Renal cortex interstitium (tissue), 15 donors: ENCODE measurements at places on chromosomes 13 and 19. TPM values are rescaled to one million over a fixed set of nuclear protein-coding genes. Genes with fewer than 3 reads are reported as not detected.

The OLFM4 gene
- polyA plus RNA-seq, result 0.50 TPM

GRCh38 chr19:37389234-37389633 is 18.3 kb downstream of the ZNF527 start:
- no peak for DNase-seq

DNA sequence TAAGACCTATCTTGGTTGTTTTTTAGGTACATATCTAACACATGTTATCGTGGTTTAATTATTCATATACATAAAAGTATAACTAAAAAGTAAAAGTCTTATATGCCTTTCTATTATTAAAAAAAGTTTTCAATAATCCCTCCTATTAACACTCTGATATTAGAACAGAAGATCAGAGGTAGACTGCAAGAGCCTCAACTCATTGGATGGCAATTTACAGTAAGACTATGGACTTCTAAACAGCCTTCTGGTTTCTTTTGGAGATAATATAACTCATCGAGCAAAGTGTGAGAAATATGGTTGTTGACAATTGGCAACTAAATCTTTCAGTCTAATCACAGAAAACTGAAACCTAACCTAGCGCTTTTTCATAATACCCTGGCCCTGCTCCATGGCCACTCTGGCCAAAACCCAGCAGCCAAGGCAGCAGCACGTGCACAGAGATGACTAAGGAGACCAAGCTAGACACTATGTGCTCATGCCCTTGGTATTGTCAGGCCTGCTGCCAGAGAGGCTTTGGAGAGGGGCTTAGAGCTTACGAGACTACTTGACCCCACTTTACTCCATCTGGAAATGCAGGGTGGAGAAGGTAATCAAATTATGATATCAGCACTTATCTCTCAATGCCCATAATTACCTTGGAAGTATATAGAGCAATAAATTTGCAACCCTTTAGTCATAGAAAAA is 40.6 kb upstream of the EEF1AKMT1 start:
- DNase-seq, result no peak

DNA sequence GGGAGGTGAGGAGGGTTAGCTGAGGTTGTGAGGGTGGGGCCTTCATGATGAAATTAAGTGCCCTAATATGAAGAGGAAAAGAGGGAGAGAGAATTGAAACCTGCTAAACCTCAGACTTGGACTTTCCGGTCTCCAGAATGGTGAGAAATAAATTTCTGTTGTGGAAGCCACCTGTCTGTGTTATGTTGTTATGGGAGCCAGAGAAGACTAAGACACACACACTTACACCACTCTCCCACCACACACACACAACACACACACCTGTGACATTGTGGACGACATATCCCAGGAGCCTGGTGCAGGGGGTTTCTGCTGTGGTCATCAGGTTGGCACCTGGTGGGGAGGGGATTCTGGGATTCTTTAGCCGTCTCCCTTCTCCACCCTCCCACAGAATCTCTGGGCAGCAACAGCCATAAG is 14.0 kb downstream of the KLK4 start:
- DNase-seq, result no peak

- no peak for DNase-seq
Measured at GRCh38 chr19:13102666-13103580, at the start of gene LYL1. TSS of gene LYL1 (minus strand) at chr19:13102858. CDS start at chr19:13101171, 1,687 bp downstream.

DNA sequence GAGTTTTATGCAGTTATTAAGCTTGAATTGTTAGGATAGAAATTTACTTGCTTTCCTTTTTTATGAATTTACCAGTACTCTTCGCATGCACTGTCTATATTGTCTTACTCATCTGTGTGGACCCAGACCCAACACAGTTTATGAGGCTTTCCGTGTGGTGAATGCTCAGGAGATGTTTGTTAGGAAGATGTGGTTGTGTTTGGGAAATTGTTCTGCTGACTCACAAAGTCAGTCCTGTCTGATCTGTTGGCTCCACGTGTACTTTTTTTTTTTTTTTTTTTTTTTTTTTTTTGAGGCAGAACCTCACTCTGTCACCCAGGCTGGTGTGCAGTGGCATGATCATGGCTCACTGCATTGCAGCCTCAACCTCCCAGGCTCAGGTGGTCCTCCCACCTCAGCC is 532.5 kb downstream of the LMO7 start:
- DNase-seq, result no peak

GRCh38 chr19:7266832-7267231 is 27.4 kb downstream of the INSR start:
- no peak for DNase-seq

DNA sequence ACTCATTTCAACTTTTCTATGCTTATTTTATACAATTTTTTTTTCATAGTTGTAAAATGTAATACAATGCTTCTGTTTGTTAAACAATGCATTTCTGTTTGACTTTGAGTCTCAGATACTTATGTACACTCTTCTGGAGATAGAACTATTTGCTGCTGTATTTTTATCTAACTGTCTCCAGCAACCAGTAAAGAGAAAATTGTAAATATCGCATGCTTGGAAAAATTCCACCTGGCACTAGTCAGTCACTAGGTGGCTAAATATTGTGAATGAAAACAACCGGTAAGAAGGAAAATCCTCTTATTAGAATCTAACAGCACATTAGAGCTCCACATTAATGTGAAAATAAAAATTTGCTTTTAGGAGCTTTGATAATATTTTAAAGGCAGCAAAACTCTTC is 876.5 kb downstream of the PCDH9 start:
- DNase-seq, result no peak

The TMC4 gene
- polyA plus RNA-seq, result 50.0 TPM

- peak; percentile 93 for DNase-seq
Measured at GRCh38 chr19:58559275-58560006, 1.0 kb upstream of the UBE2M start.

DNA sequence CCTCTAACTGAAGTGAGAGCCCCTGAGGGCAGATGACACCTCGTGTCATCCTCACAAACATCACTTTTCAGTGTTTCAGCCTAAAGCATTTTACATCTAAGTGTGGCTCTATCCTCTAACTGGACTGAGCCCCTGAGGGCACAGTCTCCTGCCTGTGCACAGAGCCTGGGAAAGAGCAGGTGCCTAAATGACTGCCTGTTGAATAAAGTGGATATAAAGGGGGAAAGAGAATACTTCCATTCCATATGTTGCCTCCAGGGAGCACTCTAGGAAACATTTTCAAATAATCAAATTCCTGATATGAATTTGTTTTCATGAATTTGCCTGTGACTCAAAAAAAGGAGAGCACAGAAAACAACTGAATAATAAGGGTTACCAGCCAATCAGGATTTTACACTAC is 32.2 kb downstream of the CNMD start:
- no peak for DNase-seq

GRCh38 chr19:50266896-50267295 is 62.3 kb downstream of the KCNC3 start:
- DNase-seq, result no peak

DNA sequence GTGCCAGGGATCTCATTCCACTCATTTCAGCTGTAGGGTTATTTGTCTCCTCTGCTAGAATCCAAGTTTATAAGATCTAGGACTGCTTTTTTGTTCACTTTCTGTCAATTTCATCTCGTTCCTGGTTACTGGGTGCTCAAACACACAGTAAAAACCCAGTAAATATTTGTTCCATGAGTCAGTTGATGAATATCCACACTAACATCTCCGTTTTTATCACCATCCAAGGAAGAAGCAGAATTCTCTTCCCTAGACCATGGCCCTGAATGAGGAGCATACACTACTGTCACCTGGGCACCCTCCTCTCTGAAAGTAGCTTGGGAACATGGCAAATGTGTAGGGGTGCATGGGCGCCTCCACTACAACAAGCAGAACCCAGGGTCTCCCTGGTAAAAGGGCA is 390.8 kb downstream of the FOXO1 start:
- DNase-seq, result no peak

DNA sequence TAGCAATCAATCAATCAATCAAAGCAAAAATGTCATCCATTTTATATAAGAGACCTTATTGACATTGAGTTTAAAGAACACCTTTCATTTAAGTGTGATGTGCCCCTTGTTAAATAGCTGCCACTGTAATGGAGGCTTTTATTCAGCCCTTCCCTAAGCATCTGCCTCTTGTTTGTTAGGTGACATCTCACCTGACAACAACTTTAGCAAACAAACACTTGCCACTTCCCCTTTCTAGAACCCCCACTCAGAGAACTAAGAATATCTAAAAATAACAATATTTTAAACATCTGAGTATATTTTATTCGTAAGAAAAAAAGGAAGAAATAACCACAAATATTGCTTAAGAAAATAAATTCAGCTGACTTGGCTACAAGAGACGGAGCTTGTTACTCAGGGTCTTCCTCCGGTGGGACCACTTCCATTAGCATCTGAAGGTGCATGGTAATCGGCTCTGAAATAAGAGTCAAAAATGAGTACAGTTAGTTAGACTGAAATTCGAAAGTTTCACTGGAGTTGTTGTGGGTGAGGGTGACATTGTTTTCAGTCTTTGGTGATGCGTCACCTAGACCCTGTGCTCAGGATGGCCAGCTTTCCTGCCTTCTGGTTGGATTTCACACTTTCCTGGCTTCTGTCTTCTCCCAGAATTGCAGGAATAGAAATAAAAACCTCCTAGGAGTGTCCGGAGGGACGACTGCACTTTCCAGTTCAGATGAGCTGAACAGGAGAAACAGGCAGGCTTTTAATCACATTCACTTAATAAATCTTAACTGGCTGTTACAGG is 39.1 kb downstream of the SLC7A9 start:
- no peak for DNase-seq

The GIPR gene
- polyA plus RNA-seq, result 0.28 TPM

DNA sequence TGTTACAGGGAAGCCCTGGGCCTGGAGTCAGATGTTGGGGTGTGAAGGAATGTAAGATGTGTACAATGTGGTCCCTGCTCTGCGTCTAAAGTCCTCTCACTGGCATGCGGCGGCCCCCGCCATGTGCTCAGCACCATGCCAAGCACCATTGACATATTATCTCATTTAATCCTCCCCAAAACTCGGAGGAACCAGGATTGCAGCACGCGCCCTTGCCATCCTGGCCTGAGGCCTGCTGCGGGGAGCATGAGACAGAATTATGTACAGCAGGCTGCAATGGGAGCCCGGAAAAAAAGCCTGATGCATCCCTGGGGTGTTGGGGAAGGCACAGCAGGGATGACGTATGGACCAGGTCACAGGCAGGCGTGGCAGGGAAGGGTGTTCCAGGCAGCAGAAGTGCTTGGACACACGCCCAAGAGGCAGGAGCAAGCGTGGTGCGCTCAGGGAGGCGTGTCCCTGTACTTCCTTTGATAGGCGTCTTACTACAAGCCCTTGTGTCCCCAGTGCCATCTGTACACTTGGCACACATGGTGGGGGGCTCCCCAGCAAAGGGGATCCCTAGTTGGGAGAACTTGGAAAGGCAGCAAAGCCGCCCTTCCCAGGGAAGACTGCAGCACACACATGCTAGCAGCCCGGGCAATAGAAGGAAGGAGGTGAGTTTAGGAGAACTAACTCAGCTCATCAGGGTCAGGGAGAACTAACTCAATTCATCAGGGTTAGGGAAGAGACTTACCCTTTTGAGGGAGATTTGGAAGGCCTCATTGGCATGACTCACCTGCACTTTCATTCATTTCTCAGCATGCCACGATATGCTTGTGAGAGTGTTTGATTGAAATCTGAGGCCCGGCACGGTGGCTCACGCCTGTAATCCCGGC is 3.4 kb downstream of the EVI5L start:
- no peak for DNase-seq
